ENCODE measurements at places on chromosomes 3 and 15.

GRCh38 chr3:117616227-117616626 is 906.6 kb downstream of the TUSC7 start:
- no peak for DNase-seq

GRCh38 chr3:27666708-27667107 is 55.4 kb downstream of the EOMES start:
- peak; percentile 6 for DNase-seq

DNA sequence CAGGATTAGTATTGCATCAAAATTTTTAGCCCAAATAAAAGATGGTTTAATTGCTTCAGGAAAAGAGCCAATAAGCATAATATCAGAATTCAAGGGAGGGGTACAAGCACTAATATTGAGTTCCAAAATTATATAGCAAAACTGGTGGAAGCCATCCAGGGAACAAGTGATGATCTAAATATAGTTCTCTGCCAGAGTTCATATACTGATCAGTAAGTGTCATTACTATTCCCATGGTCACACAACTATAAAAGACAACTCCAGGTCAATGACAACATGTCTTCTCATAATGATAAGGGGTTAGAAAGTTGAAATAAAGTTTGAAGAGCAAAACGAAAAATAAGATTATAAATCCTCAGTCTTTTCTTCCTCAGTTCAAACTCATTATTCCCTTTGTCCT is 57.4 kb downstream of the ZNF280D start:
- DNase-seq: no peak

DNA sequence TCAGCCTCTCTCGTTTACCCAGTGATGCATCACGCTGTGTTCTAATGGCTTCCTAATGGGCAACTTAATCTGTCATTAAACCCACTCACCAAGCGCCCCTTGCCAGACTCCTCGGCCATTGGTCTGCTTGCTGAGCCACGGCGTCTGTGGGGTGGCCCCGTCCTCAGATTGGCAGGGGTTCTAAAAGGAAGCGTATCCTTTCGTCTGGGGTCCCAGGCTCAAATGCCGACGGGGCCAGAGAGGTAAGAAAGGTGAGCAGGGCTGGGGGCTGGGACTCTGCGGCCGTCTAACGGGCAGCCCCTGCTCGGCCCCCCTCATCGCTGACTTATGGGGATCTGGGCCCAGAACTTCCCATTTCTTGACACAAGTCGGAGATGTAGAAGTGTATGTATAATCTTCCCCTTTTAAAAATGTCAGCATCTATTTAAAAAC is 315.1 kb upstream of the PROK2 start:
- DNase-seq: no peak

GRCh38 chr3:139574026-139574947 is 34.7 kb upstream of the RBP1 start:
- DNase-seq: no peak

GRCh38 chr3:162780313-162780712 is 1283.7 kb downstream of the OTOL1 start:
- DNase-seq: no peak

GRCh38 chr3:16388850-16389441 is 123.9 kb downstream of the OXNAD1 start:
- DNase-seq: no peak

All from dermis microvascular lymphatic vessel endothelial cell (primary cell).